ENCODE measurements at places on chromosomes 5 and 9.

DNA sequence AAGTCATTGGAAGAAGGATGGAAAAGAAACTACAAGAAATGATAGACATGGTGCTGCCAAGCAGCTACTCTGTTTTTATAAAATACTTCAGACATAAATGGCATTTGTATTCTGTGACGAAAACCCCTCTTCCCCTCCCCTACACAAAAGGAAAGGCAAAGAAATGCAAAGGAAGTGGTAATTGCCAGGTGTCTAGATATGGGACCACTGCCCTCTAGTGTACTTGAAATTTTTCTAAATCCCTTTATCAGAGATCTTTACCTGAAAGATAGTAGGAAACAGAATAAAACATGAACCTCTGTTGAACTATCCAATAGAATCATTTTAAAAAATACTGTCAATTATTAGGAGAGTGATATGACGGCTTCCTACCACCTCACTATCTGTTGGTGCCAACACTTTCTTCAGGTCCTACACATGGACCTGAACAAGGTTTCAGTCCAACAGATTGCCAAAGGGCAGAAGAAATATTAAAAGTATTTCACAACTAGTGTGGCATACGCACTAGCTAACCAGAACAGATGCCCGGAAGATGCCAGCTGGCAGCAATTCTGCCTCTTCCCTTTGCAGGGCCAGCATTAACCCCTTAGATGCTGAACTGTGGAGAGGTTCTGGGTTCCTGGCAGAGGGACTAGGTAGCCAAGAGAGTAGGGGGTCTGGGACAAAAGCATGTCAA lies 104.1 kb downstream of the TSSK1B start:
- peak; percentile 7 for DNase-seq

DNA sequence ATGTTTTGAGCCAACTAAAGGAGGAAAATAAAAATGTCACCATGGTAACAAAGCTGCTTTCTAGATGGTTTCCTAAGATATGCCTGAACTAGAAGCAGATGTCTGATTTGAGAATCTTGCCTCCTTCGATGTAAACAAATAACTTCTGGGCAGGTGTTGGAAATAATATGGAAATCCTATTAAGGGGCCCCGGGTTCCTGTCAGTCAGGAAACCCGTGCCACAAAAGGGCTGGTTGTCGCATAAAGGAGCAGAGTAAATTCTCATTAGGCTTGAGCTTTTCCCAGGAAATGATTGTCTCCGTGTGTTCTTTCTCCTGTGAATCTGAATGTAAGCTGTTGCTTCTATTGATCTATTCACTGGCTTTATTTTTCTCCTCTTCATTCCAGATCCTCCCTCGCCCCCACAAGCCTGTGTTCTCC lies 90.8 kb downstream of the TLE4 start:
- DNase-seq, result no peak

DNA sequence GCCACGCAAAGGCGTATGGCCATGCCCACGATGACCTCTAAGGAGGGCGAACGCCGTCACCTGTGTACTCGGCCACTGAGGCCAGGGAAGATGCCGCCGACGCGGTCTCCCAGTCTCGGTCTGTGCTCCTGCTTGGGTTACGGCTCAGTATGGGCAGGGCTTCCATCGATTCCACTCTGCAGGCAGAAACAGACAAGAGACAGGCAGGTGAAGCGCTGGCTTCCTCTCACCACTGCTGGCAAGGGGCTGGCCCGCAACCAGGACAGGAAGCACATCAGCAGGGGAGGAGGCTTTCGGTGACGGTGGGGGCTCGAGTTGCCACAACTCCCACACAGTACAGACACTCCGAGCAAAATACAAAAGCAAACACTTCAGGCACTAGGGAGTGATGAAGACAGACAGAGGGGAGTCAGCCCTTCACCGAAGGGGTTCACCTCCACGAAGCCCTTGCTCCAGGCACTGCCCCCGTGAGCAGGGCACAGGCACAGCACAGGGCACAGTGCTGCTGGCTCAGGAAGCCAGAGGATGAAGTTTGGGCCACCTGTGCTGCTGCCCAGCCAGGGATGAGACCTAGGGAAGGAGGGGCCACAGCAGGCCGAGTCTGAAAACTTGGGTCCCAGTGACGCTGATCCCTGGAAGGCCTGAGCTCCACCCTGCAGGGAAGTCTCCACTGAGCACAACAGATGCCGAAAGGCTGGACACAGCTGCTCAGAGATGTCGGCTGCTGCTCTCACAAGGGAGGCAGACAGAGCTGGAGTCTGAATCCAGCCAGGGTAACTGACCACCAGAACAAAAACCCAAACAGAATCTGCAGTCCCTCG lies 91.3 kb downstream of the CAMSAP1 start:
- no peak for DNase-seq

- DNase-seq, result no peak
Observed at GRCh38 chr9:134343637-134344036, 17.4 kb downstream of the RXRA start.

DNA sequence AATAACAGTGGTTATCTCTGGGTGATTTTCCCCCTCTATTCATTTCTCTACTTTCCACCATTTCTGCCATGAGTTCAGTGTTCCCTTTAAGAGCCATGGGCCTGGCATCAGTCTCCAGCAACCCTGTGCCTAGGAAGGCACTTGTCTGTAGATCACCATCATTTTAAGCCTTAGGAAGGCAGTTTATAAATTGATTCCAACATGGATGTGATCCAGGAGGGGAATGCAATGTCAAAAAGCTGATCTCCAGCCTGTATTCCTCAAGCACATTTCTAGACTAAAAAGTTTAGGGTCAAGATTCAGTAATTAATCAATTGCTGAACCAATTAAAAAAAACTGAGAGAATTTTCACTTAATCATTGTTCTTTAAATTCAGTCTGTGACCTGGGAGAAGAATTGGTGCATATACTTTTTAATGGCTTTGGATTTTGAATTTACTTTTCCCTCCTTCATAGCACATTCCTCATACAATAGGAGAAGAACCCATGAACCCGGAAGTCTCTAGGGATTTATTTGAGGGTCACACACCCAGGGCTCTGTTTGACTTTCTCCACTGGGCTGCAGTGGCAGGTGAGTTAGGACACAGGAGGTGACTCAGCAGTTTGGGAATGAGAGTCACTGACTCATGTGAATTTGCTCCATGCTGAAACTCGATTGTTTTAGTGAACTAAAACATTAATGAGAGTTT lies 6.1 kb upstream of the ERMP1 start:
- no peak for DNase-seq

GRCh38 chr5:158304607-158305006 lies 445.7 kb upstream of the CLINT1 start:
- DNase-seq, result no peak

DNA sequence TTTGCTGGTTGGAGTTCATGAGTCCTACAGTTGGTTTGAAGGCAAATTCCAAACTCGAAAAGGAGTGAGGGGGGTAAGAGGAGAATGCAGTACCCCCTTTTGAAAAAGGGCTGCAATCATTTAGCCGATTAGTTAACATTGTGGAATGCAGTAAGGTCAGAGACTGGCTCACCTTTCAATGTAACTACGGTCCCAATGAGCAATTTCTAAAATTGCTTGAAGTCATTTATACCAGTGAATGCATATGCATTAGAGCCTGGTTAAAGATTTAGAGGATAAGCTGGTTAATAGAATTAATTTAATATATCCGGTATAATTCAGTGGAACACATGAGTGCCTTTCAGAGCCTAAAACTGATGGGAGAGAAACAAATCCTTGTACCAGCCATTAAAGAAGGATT lies 172.6 kb upstream of the PAPPA start:
- no peak for DNase-seq

- DNase-seq, result peak; percentile 49
Observed at GRCh38 chr9:98315551-98316060, 60.2 kb upstream of the TBC1D2 start.
